ENCODE measurements at places on chromosomes 16 and 17.

DNA sequence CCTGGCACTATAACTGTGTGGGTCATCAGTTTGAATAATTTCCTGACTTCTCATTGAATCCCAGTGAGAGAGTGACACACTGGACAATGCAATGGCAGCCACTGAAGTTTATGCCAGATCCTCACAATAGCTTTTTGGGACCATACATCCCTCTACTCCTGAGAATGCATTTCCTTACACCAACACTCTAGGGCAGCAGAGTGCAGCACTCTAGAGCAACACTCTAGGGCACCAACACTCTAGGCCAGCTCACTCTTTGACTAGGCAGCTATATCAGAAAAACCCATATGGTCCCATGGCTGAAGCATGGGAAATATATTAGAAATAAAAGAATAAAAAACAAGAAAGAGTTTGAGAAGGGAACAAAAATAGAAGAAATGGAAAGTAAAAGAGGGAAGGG lies 309.2 kb downstream of the MAP2K6 start:
- no peak for DNase-seq

GRCh38 chr17:36768394-36768793 lies 167.0 kb downstream of the MRM1 start:
- DNase-seq, result no peak

- no peak for DNase-seq
Measured at GRCh38 chr17:42113293-42114069, 967 bp upstream of the DHX58 start.

DNA sequence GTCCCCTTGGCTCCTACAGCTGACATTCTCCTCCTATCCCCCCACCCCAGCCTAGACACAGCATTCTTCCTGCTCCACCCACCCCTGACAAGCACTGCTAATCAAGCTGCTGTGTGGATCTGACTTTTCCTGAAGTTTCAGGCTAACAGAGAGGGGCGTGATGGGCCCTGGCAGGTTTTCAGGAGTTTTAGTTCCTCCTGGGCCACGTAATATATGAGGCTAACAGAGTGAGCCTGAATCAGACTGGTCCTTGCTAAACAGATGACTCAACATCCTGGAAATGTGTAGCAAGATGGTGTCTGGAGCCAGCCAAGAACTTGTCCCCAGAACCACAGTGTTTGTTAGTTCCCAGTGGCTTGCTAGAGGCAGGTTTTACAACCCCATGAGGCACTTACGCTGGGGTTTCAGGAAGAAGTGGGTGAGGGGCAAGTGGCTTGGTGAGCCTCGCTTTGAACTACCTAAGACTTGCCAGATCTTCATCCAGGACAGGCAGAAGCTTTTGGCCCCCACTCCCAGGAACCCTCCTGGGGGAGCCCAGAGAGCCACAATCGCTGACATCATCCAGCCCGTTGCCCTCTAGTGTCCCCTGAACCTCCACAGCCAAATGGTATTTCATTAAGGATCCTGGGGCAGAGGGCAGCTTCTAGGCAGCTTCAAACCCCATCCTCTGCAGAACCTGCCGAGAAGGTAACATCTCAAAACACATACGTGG lies 15.9 kb downstream of the TMEM92 start:
- no peak for DNase-seq

DNA sequence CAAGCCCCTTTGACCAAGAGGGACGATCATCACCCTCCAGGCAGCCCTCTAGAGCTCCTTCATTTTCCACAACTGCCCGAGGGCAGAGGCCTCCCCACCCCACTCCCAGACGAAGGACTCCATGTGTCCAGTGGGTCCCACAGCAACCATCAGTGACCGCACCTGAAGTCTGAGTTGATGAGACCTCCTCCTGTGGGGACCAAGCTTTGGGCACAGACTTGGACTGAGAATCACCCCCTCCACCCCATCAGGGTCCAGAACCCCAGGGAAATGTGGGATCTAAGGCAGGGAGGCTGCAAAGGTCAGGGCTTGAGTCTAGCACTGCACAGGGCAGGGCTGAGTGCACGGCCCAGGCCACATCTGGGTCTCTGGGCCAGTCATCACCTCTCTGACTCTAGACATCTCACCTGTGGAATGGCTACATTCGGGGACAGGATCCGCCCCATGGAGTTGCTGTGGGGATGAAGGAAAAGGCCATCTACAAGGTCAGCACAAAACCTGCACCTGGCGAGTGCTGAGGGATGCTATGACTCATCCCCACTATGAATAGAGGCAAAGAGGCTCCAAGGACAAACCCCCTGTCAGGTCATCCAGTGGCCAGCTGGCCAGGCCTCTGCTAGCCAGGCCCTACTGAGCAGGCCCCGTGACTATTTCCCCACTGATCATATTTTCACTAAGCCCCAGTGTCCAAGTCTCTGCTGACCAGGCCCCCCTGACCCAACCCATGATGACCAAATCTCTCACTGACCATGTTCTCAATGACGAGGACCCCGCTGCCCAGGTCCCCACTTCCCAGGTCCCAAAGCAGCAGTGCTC lies 38.4 kb downstream of the TNFRSF13B start:
- DNase-seq, result no peak

GRCh38 chr17:63379636-63380035 lies 66.5 kb downstream of the CYB561 start:
- DNase-seq, result no peak

- no peak for DNase-seq
Measured at GRCh38 chr17:46190763-46191162, 2.5 kb downstream of the KANSL1 start.
